Bronchial epithelial cell (primary cell): ENCODE measurements at places on chromosomes 4 and X. TPM values are rescaled to one million over a fixed set of nuclear protein-coding genes. Genes with fewer than 3 reads are reported as not detected.

GRCh38 chrX:120136840-120137239 is 21.1 kb upstream of the RHOXF1 start:
- DNase-seq: no peak

- no peak for DNase-seq
These were observed 72.7 kb downstream of the ANKRD17 start for GRCh38 chr4:73185903-73186302.

- no peak for DNase-seq
These were observed 6.7 kb downstream of the UNC5C start for GRCh38 chr4:95541889-95542607.

- DNase-seq: no peak
These were observed 3.6 kb downstream of the ATP2B3 start for GRCh38 chrX:153521034-153521433.

- DNase-seq: peak; percentile 89
These were observed 317.5 kb upstream of the GRIA3 start for GRCh38 chrX:122866532-122866931.

DNA sequence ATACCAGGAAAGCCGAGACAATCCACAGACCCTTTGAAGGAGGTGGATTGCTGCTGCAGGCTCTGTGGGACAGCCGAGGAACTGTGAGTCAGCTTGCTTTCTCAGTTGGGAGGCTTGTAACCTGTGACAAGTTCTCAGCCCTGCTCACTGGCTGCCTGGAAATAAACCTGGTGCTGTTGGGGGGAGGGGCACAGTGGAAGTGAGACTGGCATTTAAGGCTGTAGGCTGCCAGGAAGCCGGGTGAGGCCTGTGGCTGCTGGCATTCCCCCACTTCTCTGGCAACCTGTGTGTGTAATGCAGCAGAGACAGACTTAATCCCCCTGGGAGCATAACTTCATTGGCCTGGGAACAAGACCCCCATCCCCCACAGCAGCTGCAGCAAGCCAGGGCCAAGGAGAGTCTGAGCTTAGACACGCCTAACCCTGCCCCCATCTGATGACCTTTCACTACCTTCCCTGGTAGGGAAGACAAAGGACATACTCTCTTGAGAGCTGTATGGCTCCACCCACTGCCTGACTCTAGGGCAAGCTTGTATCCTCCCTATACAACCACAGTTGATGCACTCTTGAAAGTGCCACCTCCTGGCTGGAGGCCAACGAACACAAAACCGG is 64.1 kb downstream of the ALPK1 start:
- peak; percentile 42 for DNase-seq

DNA sequence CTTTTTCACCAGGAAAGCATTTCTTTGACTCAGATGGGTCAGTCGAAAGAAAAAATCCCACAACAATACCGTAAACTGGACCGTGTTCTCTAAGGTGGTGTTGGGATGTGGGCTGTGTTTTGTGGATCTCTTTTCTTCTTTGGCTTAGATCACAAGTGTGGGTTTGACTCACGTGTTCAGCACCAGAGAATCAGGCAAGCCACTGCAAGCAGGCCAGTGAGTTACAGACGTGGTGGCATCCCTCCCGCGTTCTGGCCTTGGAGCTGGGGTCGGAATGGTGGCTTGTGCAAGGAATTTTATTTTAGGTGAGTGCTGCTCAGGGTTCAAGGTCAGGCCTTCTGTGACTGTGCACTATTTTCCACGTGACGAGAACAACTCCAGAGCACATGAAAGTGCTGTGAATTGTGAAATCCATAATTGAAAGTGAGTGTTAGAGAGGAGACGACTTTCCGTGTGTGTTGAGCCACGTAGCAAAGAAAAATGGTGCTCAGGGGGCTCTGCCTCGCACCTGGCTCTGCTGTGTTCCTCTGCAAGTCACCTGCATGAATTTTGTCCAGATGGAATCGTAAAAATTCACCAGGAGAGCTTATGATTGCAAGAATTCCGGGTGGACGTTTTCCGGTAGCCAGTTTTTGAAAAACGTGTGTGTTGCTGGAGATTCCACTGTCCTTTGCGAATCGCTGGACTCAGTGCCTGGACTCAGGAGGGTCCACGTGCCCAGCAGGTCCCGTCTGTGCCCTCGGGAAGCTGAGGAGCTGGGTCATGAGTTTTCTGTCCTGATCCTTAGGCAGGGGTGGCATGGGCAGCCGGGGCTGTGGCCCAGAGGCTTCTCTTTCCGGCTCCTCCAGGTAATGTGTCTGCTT is 33.6 kb upstream of the HGFAC start:
- DNase-seq: peak; percentile 12

SPATA4 gene
- total RNA-seq: under 0.01 and 0.13 TPM in 2 replicates

TIGD2 gene
- 9.0 and 9.2 TPM in 2 replicates for total RNA-seq

MAGEA2 gene
- total RNA-seq: not detected in 2 replicates

S100P gene
- 641 and 928 TPM in 2 replicates for total RNA-seq

WDR17 gene
- under 0.01 and 0.13 TPM in 2 replicates for total RNA-seq

PRDX4 gene
- total RNA-seq: 147 and 179 TPM in 2 replicates
